Body of pancreas (tissue), 4 donors: ENCODE measurements at places on chromosomes 11 and 22.

GRCh38 chr11:79150320-79150719, 290.5 kb downstream of the TENM4 start:
- no peak for DNase-seq

DNA sequence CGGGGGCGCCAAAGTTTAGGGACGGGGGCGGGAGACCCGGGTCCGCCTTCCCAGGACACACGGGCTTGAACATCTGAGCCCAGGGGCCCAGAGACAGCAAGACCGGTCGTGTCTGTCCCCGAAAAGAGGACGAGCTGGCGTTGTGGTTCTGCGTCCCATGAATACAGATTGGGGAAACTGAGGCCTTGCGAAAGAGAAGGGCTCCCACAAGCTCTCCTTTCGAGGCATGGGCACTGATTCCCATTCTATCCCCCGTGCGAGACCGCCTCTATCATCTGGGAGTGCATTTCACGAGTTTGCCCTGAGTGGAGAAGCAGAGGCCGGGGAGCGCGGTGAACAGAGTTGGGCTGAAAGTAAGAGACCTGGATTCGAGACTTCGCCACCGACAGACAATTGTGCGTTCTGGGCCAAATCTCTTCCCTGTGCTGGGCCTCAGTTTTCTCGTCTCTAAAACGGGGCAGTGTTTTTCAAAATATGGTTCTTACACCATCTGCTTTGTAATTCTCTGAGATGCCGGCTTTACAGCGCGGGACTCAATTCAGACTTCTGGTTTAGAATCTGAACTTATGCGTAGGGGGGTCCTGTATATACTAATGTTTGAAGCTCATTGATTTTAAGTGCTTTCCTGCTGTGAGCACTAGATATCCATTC, 471 bp downstream of the RNF185 start:
- peak; percentile 36 for DNase-seq

- no peak for DNase-seq
These were observed 27.8 kb downstream of the CEP295 start for GRCh38 chr11:93689240-93689639.

GRCh38 chr11:28296426-28296825, 188.2 kb downstream of the METTL15 start:
- no peak for DNase-seq

GRCh38 chr11:134700101-134700640, 288.1 kb upstream of the B3GAT1 start:
- DNase-seq = no peak

DNA sequence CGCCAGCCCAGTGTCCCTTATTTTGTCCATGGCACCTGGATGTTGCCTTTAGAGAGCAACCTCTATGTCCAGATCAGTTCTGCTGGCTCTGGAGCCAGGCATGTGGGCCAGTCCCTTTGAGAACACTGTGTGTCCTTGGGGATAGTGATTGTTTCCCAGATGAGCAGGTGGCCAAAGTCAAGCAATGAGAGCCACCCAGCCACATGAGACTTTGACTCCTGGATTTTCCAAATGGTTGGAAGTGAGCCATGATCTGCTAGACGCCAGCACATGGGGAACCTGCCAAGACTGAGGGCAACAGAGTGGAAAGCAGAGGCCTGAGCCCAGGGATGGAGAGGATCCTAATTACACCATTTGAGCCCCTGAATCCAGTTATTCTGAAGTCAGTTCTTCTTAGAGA, 479.8 kb downstream of the OPCML start:
- no peak for DNase-seq
